T-helper 17 cell (primary cell): ENCODE measurements at places on chromosomes 6 and 20. TPM values are rescaled to one million over a fixed set of nuclear protein-coding genes. Genes with fewer than 3 reads are reported as not detected.

The SLC13A3 gene
- total RNA-seq: not detected

DNA sequence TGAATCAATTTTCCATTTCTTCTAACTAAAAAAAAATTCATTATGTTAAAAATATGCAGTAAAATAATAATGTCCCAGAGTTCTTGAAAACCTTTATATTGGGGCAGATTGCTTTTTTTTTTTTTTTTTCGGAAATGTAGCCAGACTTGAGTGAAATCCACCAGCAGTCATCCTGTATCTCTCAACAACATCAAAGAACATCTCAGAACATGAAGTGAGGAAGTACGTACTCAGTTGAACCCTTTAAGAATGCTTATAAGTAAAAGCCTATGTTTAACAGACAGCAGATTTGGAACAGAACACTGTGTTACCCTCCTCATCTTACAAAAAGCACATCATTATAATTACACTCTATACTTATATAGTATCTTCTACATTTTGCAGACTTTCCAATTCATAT lies 51.0 kb upstream of the SUPT3H start:
- no peak for DNase-seq
- H3K27me3 ChIP-seq: no peaks in the 10 kb centered on the region
- peak overlapping the region; percentile 97 for H3K27ac ChIP-seq
- peak overlapping the region; percentile 73 for H3K4me3 ChIP-seq

DNA sequence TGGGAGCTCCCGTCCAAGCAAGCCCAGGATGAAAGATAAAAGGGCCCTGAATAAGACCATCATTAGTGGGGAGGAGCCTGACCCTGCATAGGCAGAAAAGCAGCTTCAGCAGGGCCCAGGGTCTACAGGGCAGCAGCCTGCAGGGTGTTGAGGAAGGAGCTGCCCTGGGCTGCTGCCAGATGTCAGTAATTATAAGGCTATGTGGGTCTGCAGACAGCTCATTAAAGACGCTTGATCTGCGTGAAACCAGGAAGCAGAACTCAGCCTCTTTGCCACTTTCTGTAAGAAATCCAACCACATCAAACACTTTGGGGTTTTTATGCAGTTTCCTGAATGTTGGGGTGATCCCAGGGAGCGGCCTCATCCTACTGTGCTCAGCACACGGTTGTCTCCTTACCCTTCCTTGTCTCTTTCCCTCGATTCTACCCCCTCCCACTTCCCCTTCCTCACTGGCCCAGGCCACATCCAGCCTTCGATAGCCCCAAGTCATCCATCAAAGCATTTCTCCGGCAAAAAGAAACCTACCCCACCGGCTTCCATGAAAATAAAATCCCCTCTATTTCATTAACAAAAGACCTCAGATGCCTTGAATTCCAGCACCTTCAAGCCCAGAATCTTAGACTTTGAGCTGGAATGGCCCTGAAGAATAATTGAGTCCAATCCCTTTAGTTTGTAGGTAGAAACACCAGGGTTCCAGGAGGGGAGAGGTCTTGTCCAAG lies 1.0 kb upstream of the TGM6 start:
- no peaks in the 10 kb centered on the region for H3K36me3 ChIP-seq
- peak overlapping the region; percentile 84 for H3K4me3 ChIP-seq
- H3K4me1 ChIP-seq: peaks cover 24% of the 10 kb centered on the region
- H3K27me3 ChIP-seq: no peaks in the 10 kb centered on the region
- peak; percentile 9 for DNase-seq

- no peak overlapping the region for H3K27ac ChIP-seq
- peaks cover 9% of the 10 kb centered on the region for H3K4me1 ChIP-seq
- no peak overlapping the region for H3K4me3 ChIP-seq
- DNase-seq: no peak
Measured at GRCh38 chr20:46973766-46974165, 79.1 kb downstream of the EYA2 start.

- no peak for DNase-seq
- peaks cover 2% of the 10 kb centered on the region for H3K4me1 ChIP-seq
Measured at GRCh38 chr6:154617175-154617574, 106.7 kb upstream of the CNKSR3 start.
